Stimulated activated CD4-positive, alpha-beta T cell treated with anti-CD3 and anti-CD28 coated beads, Interleukin-4, amount 100 ng/mL, for 48 hours (primary cell): ENCODE measurements at places on chromosomes 16 and 17.
A peak's percentile ranks its signal among the peaks of the same experiment; 100 is the strongest.

GRCh38 chr16:19879241-19879792 lies 5.3 kb downstream of the GPRC5B start:
- no peak for DNase-seq

DNA sequence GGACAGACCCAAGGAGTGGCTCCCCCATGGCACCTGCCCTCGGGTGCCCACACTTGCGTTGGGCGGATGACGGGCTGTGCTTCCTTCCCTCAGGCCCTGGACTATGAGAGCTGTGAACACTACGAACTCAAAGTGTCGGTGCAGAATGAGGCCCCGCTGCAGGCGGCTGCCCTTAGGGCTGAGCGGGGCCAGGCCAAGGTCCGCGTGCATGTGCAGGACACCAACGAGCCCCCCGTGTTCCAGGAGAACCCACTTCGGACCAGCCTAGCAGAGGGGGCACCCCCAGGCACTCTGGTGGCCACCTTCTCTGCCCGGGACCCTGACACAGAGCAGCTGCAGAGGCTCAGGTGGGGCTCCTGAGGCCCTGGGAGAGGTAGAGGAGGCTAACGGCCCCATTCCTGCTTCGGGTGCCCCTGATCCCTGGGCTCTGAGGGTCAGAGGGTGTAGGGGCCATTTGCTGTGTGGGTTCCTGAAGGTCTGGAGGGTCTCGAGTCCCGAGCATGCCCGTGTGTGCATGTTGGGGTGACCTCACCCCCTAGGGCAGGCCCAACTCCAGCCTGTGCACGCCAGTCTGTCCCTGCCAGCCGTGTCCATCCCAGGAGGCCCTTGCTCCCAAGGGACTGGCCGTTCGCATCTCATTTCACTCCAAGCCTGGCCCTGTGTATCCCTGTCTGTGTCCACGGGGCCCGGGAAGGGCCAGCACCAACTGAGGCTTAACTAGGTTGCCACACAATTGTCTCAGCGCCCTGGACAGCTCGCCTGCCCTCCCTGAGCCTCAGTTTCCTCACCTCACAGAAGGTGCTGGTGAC lies 10.0 kb downstream of the SLC22A31 start:
- DNase-seq, result no peak

DNA sequence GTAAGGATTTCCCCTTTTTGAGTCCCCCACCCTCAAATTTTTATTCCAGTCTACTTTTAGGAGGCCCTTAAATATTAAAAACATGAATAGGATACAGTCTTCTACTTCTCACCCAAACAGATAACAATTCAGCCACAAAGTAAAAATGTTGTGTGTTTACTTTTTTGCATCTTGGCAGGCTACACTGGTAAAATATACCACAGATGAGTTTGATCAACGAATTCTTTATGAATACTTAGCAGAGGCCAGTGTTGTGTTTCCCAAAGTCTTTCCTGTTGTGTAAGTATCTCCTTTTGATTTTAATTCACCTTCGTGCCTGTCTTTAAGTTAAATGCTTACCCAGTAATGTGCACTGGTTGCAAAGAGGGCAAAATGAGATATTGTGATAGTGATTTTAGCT lies 34.4 kb upstream of the RAB11FIP4 start:
- DNase-seq, result no peak

DNA sequence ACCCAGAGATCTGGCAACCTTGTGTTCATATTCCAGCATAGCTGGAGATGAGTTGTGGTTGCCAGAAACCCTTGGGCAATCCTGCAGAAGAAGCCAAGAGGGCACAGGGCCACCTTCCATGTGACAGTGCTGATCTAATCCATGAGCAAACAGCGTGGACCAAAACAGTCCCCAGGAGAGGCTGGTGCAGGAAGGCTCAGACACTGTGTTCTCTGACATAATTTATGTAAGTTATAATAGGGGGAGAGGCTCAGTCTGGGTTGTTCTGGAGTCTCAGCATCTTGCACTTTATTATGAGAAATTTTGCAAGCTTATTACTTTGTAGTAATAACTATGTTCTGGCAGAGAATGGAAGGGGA lies 273.9 kb downstream of the HAPSTR1 start:
- DNase-seq, result no peak

GRCh38 chr16:9518051-9518450 lies 426.6 kb downstream of the HAPSTR1 start:
- no peak for DNase-seq

DNA sequence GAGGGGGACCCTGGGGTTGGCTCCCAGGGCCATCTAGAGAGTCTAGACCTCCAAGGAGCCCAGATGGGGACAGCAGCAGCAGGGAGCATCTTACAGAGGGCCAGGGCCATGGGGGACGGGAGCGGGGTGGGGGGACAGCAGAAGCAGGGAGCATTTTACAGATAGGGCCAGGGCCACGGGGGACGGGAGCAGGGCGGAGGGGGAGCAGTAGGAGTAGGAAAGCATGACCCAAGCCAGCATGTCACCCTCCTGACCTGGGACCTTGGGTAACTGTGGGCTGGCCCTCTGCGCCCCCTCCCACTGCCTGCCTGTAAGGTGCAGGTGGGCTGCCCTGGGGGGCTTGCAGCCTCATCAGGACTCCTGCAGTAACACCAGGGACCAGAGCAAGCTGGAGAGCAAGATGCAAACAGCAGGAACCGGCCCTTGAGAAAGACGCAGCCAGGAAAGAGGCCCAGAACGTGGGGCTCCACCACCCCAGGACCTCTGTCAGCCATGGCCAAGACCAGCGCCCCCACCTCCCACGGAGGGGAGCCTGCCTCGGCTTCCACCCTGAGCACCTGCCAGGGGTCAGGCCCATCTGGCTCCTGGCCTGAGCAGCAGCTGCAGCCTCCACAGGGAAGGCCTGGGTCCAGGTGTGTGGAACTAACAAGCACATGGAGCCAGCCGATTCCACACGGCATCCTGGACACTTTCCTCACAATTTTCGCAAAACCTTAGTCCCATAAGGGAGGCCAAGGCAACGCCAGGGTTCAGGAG lies 2.4 kb downstream of the ZNF598 start:
- no peak for DNase-seq

- DNase-seq, result no peak
Observed at GRCh38 chr16:12188935-12189249, 212.4 kb downstream of the SNX29 start.

DNA sequence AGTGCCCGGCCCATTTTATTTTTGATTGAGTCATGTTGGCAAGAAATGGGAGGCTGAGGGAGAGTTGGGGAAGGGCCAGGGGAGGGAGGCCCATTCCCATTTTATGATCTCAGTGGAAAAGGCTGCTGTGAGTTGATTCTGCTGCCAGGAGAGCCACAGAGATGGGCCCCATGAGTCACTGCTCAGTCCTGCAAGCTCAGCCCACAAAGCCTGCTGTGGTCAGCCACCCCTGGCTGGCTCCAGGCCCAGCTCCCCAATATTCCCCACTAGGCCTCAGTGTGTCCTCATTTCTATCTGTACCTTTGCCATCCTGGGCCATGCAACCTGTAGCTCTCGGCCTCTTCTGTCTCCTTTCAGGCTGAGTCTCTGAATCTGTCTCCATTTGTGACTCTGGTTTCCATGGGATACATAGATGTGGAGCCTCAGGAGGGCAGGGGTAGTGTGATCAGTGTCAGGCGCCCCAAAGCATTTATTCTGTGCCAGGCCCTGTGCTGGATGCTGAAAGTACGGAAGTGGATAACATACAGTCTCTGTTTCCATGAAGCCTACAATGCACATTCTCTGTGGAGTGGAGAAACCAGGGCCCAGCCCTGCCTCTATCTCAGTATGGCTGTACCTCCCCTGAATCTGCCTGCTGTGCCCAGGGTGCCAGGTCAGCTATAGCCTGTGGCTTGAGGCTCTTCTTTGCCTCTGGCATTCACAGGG lies 1.9 kb upstream of the PLEKHG4 start:
- DNase-seq, result no peak

DNA sequence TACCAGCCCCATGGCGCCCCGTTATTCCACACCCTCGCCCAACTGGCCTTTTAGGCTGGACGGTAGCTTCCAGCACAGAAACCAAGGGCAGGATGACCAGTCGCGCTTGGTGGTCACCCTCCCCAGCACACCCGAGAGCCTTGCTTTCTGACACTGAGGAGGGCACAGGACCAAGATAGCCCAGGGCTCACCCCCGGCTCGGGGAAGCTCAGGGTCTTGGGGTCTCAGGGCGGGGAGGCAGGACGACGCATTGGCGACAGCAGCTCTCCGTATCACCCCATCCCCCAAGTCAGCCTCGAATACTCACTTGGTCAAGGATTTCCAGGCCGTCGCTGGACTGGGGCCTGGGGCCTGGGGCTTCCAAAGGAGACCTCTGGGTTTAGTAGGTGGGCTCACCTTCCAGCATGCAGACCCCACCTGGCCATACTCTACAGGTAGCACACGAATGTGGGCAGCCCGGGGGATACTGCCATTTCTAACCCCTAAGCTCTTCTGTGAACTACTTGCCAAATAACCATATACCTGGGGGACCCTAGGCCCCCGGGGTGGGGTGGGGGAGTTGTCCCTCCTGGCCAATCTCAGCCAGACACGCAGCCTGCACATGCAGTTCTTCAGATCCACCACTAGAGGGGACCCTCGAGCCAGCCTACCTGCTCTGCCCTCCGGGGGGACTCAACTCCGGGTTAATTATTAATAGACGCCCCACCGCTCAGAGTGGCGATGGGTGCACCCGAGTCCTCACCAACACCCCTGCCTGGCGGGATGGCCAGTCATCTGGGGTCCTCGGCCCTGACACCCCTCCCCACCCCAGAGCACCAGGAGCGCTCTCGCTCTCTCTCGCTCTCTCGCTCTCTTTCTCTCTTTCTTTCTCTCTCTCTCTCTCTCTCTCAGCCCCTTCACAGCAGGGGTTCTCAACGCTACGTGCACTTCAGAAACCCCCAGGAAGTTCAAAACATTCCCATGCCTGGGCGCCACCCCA lies 30.0 kb downstream of the TBC1D16 start:
- peak; percentile 43 for DNase-seq

GRCh38 chr17:82272495-82273326 lies 789 bp downstream of the CSNK1D start:
- no peak for DNase-seq

DNA sequence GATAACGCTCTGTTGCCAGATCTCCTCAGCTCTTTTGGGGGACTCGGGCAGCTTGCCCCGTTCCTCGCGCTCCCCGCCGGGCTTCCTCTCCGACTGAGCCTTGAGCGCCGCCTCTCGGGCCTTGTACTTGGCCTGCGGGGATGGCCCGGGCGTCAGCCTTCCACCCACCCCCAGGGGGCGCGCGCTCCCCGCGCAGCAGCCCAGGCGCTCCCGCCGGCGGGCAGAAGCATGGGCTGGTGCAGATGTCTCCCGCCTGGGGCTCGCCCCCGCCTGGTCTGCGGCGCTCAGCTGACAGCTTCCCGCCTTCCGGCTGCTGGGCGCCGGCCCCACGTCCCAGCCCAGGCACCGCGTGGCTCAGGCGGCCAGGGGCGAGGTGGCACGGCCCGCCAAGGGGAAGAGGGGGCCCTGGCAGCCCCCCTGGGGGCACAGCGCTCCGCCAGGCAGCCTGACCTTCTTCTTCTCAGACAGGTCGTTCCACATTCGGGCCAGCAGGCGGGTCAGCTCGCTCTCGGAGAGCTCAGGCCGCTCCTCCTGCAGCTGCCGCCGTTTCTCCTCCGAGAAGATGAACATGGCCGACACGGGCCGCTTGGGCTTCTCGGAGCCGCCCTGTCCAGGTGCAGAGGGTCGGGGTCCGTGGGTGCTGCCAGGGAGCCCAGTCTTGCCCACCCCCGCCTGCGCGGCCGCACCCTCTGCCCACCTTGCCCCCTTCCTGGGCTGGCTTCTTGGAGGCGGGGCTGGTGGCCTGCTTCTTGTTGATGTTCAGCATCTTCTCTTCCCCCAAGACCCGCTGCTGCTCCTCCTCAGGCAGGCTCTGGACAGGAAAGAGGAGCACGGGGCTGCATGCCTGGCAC lies 8.9 kb downstream of the UBTF start:
- peak; percentile 90 for DNase-seq

GRCh38 chr16:55144651-55145050 lies 179.4 kb upstream of the IRX6 start:
- no peak for DNase-seq

DNA sequence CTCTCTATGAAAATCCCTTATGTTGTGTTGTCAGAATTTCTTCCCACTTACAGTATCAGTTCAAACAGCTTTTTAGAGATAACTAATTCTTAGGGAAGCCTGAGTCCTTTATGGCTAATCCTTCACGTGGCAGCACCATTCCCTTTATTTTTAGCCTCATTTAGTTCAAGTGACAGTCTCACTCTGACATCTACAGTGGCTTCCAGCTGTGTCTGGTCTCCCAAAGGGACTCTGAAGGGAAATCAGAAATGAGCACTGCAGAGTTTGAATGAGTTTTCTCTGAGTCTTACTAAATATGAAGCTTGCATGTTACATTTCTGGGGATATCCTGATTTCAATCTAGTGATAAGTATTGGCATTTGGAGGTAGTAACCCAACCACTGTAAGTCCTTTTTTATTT lies 1104.1 kb downstream of the CDH11 start:
- no peak for DNase-seq

DNA sequence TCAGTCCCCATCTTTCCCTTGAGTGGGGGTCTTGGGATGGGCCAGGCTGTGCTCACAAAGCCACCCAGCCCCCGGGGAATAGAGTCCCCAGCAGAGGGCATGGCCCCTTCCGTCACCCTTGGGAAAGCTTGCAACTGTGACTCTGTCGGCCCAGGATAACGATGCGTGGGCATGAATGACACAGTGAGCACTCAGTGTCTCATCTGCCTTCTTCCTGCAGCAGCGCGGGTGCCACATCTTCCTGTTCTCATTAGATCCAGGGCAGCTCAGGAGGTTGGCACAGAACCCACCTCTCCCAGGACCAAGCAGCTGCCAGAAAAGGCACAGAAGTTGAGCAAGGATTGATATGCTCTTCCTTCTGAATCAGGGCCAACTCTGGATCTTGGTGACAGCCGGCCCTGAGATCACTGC lies 84.7 kb downstream of the MRC2 start:
- no peak for DNase-seq

DNA sequence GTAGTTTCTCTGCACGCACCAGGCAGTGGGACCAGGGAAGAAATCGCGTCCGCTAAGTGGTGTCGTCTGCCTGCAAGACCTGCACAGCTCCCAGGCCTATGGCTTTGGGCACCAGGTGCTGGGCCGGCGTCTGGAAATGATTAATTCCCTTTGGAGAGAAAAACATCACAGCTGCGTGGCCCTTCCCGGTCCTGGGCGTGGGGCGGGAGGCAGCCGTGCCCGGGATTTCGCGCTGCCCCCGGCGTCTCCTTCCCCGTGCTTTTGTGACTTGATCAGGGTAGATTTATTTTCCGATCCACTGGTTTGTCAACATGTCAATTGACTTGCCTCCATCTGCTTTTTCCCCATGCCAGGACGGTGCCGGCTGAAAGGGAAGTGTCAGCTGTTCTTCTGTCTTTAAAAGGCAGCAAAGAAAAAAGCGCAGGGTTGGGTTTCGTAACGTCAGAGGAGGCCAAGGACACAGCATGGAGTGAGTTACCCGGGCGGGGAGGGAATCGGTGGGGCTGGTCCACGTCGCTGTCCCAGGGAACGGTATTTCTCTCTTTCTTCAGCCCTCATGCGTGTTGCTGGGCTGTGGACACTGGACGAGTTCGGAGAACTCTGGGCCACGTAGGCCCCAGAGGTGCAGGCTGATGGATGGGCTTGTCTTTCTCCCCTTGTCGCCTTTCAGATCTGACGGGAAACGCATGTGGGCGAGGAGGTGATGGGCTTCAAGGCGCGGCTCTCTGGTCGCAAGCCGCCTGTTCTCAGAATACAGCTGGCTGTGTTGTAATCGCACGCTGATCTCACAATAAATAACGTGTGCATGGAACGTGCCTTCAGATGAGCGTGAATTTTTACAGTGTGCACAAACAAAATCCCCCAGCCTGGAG lies 188.1 kb upstream of the ZNF469 start:
- DNase-seq, result no peak
